NCI-H1930 (cell line): ENCODE measurements at places on chromosomes 1 and 21.

GRCh38 chr1:63683759-63684158 is 90.1 kb upstream of the ROR1 start:
- DNase-seq: no peak

DNA sequence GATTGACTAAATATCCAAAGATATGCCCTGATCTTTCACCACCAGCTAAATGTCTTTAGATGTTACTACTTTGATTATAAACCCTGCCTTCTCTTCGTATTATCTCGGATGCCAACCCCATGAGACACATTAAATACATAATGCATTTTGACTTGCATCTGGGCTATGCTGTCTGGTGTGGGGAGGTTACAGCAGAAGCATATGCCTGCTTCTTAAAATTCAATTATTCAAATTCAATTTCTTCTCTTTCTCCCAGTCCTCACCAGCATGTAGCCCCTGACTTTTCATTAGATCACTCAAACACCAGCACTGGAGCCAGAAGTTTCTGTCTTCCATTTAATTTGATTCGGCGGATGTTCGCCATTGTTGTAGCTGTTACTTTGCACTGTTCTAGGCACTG is 360.7 kb upstream of the CAMK1G start:
- no peak for DNase-seq

GRCh38 chr1:12112711-12113161 is 49.6 kb downstream of the TNFRSF8 start:
- no peak for DNase-seq

DNA sequence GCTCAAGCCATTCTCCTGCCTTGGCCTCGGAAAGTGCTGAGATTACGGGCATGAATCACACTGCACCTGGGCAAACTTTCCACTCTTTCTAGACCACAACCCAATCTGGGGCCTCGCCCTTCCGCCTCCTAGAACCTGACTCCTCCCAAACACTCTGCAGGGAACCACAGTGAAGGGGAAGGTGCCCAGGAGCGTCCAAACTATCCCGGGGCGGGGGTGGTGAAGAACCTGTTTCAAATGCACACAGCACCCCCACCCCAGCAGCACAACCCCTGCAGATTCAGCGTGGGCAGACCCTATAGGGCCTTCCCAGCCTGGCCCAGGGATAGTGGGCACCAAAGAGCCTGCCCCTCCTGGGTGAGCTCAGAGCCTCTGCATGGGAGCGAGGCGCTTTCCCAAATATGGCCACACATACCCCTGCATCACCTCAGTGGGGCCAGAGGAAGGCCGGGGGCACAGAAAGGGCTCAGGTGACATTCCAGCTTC is 86.9 kb downstream of the STUM start:
- DNase-seq: no peak

DNA sequence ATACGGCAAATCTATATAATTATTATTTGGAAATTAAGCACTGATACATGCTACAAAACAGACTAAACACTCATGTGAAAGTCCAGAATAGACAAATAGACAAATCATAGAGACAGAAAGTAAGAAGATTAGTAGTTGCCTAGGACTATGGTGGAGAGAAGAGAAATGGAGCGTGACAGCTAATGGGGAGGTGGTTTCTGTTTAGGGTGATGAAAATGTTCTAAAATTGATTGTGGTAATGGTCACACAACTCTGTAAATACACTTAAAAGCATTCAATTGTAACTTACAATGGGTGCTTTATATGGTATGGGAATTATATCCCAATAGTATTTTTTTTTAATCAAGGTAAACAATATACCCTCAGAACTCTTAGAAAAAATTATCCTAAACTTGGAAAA is 20.4 kb upstream of the ITLN2 start:
- no peak for DNase-seq

- no peak for DNase-seq
Observed at GRCh38 chr1:15522551-15522950, 1.5 kb downstream of the CASP9 start.

- no peak for DNase-seq
Observed at GRCh38 chr1:38141483-38141882, 94.9 kb upstream of the POU3F1 start.

DNA sequence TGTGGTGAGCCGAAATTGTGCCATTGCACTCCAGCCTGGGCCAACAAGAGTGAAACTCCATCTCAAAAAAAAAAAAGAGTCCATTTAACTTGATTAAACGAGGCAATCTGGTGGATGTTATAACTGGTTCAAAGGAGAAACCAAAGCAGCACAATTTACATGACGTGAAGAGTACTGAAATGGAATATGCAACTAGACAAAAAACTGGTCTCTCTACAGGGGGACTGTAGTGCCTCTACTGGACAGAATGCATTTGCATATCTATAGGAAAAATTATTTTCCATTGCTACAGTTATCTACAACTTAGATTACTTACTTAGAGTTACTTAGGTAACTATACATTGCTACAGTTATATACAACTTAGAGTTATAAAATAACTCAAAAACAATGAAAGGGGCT is 2.7 kb upstream of the CAPN2 start:
- no peak for DNase-seq

DNA sequence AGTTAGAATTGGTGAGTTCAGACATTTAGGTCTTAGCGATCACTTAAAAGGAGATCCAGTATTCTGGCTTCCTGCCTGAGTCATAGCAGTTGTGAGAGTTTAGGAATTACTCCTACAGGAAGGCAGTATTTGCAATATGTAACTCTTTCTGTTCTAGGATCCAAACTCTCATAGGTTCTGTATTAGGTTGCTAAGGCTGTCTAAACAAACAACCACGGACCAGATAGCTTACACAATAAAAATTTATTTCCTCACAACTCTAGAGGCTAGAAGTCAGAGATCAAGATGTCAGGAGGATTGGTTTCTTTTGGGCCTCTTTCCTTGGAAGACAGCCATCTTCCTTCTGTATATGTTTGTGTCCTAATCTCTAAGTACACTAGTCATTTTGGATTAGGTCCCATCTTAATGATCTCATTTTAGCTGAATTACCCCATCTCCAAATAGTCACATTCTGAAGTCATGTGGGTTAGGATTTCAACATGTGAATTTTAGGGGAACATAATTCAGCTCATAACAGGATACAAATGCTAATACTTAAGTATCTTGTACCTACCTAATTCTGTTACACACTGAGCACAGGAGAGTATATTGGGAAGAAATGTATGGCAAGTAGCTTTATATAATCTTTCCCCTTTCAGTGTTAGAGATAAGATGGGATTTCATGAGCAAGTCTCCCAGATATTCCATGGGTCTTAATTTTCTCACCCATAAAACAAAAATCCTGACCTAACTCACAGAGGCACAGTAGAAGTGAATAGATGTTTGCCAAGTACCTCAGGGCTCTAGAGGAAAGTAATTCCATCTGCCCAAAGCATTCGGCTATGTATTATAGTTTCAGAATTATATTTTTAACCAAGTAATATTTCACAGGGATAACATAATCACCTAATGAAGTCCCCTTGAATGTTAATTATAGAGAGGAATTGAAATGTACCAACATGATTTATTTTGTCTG is 144.4 kb downstream of the PTBP2 start:
- no peak for DNase-seq

DNA sequence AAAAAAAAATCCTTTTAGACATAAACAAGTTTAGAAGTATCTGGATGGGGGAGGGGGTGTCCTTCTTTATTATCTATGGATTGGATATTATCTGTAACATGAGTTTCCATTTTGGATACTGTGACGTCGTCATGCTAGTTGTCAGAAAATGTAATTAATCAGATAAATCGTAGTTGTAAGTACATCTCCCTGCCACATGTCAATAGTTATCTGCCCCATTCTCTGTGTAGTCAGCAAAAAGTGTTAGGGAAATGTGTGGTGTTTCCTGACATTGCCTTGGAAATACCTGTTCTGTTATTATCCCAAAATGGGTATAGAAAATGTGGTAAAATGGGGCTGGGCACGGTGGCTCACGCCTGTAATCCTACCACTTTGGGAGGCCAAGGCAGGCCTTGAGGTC is 24.6 kb upstream of the SDE2 start:
- no peak for DNase-seq

DNA sequence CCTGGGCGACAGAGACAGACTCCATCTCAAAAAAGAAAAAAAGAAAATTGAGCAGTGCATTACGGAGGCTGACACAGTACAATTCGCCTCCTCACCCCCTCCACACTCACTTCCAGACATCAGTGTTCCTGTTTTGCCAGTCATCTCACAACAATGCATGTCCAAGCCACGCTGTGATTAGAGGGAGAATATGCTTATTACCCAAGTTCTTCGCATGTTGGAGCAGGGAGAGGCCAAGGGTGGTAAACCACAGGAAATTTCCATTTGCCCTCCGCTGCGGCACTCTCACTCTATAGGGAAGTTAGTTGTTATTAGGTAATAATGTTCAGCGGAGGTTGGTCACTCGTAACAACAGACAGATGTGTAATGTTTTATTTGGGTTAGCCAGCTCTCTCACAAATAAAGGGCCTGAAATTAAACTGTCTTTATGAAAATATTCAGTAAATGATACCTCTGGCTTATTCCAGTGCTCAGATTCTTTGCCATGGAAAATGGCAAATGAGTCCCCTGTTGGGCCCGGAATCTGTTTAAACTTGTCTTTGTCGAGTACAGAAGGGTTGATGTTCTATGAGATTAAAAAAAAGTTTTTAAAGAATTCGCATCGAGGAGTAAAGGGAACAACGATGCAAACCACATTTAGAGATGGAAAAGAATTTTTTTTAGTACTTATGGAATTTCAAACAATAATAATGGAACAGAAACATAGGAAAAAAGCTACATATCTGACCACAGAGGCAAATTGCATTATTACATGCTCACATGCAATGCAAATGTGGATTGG is 33.1 kb downstream of the KCNJ15 start:
- DNase-seq: no peak

GRCh38 chr1:218674280-218674773 is 329.2 kb downstream of the TGFB2 start:
- DNase-seq: no peak

- no peak for DNase-seq
Observed at GRCh38 chr1:23742670-23743286, 493 bp upstream of the ELOA start.

DNA sequence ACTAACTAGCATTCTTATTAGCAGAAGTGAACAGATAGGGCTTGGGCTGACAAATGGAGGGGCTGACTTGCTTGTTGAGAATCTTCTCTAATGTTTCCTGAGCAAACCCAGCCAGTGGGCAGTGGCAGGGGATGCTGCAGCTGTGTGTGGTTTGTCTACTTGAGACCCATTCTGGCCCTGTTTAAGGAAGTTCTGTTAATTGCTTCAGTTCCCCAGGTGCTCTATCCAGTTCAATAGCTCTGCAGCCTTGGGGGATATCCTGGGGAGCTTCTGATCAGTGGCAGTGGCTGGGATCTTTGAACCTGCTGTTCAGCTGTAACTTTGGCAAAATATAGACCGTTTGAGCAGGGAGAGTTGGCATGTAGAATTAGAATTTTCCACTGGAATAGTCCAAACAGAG is 137.4 kb downstream of the ZNF326 start:
- DNase-seq: no peak

DNA sequence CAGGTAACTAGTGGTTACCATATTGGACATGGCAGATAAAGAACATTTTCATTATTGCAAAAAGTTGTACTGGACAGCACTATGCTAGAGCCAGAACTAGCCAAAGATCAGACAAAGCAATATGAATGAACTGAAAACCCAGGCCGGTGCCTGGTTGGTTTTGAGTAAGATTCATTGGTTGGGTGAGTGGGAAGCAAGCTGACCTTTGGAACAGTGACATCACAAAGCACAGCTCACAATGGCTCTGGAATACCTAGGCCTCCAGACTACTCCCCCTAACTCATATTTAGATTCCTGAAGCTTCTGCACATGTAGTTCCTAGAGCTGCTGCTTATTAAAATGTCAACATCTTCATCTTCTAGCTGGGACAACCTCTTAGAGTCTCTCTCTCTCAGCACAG is at the start of gene TMCO2:
Gene TMCO2 (plus strand): TSS at position 283 of the 400 bp plus-strand sequence. CDS start 57 bp downstream, at position 340.
- DNase-seq: no peak

DNA sequence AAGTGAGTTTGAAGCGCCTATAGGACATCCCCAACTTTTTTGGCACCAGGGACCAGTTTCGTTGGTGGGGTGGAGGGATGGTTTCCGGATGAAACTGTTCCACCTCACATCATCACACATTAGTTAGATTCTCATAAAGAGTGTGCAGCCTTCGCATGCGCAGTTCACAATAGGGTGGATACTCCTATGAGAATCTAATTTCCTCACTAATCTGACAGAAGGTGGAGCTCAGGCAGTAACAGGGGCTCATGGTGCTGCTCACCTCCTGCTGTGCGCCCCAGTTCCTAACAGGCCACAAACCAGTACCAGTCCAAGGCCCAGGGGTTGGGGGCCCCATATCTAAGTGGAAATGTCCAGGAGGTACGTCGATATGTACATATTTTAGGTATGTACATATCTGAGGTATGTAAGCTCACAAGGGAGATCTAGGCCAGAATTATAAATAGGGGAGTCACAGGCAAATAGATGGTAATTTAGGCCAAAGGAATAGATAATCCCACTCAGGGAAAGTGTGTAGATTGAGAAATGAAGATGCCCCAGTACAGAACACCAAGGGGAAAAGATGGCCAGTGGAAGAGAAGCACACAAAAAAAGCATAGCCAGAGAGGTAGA is 27.5 kb upstream of the RASAL2 start:
- no peak for DNase-seq

DNA sequence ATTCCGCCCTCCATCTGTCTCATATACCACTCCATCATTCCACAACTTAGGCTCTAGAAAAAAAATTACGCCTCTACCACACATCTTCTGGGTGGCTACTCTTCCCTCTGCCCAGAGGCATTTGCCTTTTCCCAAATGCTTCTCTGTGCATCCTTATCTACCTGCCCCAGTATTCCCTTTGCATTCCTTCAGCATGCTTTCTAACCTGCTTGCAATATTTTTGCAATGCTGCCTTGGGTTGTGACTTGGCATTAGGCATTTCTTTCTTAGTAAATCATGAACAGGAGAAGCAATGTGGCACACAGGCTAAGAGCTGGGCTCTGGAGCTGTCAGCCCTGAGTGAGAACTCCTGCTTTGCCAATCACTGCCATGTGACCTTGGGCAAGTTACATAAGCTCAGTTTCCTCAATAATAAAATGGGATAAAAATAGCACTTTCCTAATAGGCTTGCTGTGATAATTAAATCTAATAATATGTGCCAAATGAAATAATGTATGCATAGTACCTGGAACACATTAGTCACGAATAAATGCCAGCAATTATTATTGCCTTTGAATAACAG is 276.0 kb downstream of the ASTN1 start:
- DNase-seq: no peak
